ENCODE measurements at places on chromosomes 1 and 21.

GRCh38 chr1:6870086-6870485 is 84.8 kb downstream of the CAMTA1 start:
- DNase-seq = no peak

DNA sequence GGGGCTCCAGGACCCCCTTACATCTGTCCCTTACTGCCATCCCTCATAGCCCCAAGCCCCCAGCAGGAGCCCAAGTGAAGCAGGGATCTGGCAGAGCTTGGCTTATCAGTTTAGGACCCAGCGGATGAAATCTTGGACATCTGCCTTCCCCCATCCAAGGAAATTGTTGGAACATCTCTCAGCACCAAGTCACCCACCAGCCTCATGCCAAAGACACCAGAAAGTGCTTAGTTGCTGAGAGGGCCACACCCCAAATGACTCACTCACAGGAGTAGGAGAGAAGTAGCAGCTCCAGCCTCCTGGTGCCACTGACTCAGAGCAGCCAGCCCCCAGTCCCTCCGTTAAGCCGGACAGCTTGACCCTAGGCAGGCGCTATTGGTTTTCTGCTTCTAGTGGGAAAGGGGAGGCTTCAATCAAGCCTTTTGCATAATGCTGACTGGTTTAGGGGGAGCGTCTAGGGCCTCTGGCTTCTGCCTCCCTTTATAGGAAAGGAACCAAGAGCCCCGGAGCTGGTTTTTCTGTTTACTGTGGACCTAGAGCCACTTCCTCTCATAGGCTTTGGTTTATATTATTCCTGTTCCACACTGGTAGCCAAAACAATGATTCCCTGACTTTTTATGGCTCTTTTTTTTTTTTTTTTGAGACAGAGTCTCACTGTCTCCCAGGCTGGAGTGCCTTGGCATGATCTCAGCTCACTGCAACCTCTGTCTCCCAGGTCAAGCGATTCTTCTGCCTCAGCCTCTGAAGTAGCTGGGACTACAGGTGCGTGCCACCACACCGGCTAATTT is 114.2 kb upstream of the IPO9 start:
- DNase-seq = peak; percentile 57

GRCh38 chr1:204074274-204075138 is 1.6 kb downstream of the SOX13 start:
- DNase-seq = no peak

DNA sequence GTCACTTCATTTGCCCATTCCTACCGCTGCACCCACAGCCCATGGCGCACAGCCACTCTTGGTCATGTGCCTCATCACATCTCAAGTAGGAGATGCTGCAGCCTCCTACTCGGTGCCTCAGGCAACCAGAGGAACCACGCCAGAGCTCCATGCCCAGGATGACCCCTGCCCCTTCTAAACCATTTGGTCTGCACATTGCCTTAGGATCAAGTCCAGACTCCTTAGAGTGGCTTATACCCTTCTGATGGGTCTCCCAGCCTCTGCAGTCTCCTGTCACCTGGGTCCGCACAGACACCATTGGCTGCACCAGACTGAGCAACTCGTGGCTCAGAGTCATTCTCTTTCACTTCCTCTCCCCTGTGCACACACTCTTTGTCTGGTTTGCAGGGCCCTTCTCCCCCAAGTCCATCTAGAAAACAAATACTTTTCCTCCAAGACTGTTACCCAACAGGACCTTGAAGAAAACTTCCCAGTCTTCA is 2.2 kb upstream of the ADORA3 start:
- DNase-seq = no peak

DNA sequence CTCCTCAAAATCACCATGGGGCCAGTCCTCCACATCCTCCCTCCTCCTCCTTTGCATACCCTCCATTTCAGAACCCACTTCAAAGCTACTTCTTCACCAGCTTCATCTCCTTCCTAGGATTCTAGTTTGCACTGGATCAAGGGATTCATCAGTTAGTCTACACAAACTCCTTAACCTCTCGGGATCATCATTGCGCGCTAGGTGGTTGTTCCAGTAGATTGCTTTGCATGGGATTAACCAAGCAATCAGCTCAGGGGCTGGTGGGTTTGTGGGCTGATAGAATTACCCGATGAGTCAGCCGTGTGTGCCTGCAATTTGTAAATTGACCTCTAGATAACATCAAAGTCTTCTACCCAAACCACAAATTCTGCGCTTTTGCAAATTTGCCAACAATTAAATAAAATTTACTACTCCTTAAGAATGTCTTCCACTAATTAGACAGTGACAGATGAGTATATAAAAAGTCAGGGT is 7.7 kb downstream of the KANK4 start:
- no peak for DNase-seq

- no peak for DNase-seq
These were observed 42.2 kb downstream of the SLC37A1 start for GRCh38 chr21:42555756-42556438.

DNA sequence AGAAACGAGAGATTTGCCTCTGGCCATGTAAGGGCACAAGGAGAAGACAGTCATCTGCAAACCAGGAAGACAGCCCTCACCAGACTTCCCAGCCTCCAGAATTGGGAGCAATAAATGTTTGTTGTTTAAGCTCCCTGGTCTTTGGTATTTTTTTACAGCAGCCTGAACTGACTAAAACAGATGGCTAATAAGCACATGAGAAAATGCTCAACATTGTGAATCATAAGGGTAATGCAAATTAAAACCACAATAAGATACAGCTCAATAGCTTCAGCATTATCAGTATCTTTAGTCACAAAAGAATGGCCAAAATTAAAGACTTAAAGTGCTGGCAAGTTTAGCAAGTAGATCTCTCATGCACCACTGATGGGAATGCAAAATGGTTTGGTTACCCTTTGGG is 11.7 kb downstream of the UBE2G2 start:
- no peak for DNase-seq

DNA sequence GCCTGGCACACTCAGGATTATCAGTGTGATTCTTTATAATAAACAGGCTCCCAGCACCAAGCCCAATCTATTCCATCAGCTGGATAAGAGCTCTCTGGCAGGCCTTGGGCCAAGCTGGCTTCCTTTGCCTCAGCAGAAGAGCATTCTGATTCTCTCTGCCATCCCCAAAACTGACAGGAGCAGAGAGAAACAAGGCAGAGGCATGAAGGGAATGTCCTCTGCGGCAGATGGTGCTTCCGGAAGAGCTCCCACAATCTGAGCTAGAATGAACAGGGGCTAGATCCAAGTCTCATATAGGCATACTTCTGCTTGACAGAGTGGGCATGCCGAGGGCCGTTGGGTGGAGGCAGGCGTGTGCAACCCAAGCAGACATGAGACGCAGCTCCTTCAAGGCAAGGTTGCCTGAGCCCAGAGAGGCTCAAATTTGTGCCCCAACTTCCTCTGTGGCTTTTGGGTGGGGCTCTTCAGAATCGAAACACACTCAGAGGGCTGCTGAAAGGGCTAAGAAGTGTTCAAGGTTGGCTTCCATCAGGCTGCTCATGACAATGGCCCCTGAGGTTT is 4.0 kb downstream of the CAPN2 start:
- DNase-seq = no peak

DNA sequence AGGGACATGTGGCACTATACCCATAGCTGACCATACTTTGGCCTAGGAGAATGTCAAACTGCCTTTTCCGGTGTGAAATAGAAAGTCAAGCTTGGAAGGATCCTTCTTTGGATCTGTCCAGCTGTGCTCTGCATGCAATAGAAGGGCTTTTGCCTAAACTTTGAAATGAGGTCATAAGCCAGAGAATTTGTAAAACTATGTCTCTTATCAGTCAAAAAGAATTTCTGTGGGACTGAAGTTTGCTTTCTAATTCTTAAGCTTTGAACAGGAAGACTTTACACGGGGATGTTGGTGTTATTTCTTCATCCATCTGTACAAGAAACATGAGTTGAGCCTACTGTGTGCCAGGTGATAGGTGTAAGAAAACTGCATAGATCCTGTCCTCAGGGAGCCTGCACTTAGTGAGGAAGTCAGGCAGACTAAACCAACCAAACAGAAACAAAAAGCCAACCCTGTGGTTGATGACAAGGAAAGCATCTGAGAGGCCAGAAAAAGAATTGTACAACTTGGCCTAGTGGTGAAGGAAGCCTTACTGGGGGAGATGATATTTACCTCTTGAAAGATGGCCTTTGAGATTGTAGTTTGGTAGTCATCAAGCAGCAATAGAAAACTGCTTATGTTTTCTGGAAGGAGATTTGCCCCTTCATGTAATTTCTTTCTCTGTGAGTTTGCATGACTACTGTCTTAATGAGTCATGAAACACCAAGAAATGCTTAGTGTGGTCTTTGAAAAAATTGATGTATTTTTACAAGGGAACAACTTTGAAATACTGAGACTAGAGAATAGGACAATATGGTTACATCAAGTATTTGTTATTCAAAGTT is 24.8 kb downstream of the TGFB2 start:
- no peak for DNase-seq

- DNase-seq = no peak
These were observed 24.8 kb upstream of the ALDH4A1 start for GRCh38 chr1:18927082-18927653.

GRCh38 chr1:9382643-9383491 is 90.2 kb downstream of the SPSB1 start:
- no peak for DNase-seq

GRCh38 chr1:39919545-39919944 is 17.8 kb upstream of the MYCL start:
- DNase-seq = peak; percentile 42

DNA sequence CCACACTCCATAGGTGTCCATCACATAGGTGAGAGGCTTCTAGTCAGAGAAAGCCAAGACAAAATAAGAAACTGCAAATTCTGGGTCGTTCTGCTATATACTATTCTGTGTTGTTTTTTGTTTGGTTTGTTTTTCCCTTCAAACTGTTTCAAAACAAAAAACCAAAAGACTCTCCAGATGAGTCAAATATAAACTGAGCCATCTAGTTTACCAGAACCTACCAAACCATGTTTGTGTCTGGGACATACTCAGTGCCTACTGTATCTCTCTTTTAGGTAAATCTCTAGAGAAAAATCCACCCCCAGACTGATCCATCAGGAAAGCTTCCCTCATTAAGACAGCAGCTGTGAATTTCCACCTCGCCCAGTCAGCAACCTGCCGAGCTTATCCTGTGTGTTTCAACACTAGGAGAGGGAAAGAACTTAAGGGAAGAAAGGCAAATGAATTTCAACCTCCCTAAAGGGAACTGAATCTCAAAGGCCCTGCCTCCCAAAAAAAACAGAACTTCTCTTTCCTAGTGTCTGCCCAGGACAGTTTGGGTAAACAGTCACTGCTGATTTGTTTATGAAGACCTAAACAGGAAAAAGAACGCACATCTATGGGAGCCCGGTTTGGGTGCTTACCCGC is 17.2 kb downstream of the PPT1 start:
- no peak for DNase-seq

GRCh38 chr1:52697795-52698674 is at the start of gene COA7:
Gene COA7 (minus strand): TSS chr1:52698347. CDS start chr1:52698326, 21 bp downstream.
- peak; percentile 87 for DNase-seq

DNA sequence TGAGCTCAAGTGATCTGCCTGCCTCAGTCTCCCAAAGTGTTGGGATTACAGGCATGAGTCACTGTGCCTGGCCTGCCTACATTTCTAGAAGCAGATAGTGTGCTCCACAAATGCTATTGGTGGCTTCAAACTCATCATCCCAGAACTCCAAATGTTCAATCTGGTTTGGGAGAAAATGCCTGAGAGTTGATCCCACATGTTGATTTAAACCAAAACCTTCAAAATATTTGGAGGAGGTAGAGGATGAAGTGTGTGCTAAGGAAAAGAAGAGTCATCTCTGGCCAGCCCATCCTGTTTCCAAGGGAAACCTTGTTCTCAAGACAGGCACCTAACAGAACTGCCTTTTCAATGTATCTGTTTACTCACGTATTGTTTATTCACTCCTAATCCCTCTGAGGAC is 55.4 kb upstream of the GRHL3 start:
- no peak for DNase-seq

DNA sequence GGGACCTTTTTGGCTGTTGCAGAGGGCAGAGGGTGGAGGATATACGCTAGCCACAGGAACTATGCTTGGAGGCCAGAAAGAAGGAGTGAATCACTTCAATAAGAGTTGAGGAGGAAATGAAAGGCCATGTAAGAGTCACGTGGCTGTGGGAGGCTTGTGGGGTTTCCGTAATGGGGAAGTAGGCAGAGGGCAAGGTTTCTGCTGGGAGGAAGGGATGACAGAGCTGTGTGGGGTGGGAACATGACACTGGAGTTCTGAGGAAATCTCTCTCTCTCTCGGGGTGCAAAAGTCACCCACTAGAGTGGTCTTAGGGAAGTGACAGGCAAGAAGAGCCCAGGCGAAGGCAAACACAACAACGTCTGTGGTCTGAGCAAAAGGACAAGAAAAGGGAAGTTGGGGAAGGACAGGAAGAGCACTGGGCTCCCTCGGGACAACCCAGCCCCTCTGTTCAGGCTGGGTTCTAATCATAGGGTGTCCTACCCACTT is 3.9 kb upstream of the CD1C start:
- DNase-seq = no peak

GRCh38 chr1:231683439-231684165 is 57.0 kb downstream of the DISC1 start:
- no peak for DNase-seq

DNA sequence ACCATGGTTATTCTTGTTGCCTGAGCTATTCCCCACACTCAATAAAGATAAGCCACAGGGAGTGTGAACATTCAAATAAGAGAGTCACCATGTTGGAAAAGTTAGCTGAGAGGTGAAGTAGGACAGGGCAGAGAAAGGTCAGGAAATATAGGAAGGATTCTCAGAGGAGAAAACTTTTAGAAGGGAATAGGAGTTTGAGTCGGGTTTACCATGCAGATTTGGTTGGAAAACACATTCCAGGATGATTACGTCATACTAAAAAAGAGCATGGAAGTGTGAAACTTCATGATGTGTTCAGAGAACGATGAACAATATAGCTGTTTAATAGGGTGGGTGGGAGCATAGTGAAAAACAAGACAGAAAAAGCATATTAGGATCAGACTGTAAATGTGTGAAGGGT is 1125.3 kb upstream of the ADGRL2 start:
- no peak for DNase-seq

DNA sequence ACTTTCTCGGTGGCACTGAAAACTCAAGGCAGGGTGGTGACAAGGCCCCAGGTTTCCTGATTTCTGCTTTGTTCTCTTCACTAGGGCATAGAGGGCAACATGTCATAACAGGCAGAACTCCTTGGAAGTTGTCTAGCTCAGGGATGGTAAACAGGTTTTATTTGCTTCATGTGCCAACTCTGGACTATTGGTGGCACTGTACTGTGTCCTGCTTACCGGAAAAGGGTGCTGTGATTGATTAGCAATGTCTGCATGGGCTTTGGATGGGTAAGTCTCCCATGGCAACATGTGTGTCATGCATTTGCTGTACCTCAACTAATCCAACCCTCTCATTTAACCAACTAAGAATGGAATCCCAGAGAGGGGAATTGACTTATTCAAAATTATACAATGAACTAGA is 70.7 kb upstream of the USP24 start:
- no peak for DNase-seq

DNA sequence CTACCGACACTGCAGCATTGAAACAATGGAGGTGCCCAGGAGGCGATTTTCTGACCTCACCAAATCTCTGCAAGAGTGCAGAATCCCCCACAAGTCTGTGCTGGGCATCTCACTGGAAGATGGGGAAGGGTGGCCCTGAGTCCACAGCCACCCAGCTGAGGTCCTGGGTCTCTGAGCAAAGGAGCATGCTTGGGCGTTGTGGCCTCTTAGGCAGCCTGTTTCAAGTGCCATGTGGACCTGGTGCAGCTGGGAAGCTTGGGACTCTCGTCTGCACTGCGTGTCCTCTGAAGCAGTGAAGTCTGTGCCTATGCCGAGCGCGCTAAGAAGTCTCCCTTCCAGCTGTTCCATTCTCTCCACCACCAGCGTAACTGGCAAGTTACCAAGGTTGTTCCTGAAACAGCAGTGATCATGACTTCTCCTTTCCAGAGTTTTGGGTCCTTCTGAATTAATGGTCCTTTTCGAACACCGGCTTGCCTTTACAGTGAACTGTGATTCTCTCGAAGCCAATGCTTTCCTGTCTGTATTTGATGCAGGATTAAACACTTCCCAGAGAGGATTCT is 5.0 kb upstream of the PLA2G2C start:
- DNase-seq = no peak
